ENCODE measurements at places on chromosomes 3 and 15.

GRCh38 chr3:31948280-31948679 lies 32.8 kb downstream of the OSBPL10 start:
- no peak for DNase-seq

DNA sequence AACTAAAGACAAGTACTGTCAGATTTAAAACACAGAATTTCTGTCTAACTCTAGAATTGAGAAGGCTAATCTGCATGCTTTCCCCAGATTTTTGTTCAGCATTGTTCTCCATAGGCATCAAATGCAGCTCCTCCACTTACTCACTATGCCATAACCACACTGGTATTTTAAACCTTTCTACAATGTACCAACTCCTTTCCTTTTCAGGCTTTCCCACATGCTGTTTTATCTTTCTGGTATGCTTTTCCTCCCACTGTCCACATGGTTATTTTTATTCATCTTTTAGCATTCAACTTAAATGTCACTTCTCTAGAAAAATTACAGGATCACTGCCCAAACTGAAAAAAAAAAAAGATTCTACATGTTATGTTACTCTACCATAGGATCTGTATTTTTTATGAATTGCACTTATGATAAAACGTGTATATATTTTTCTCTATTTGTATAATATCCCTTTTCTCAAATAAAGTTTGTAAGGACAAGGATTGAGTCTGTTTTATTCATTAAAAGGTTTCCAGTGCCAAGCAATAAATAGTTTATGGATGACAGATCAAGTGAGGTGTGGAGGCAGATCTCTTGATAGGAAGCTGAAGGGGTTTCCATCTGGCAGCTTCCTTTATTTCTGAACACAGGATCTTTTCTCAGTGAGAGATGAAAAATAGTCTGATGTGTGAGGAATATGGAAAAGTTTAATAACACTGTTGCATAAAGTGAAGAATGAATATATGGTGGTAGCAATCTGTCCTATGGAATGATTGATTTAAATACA lies 1064.5 kb downstream of the ZPLD1 start:
- no peak for DNase-seq

- no peak for DNase-seq
These were observed 58.0 kb downstream of the CHAC1 start for GRCh38 chr15:41011055-41011815.

- DNase-seq, result no peak
These were observed 118.8 kb downstream of the ARPP21 start for GRCh38 chr3:35757991-35758757.

DNA sequence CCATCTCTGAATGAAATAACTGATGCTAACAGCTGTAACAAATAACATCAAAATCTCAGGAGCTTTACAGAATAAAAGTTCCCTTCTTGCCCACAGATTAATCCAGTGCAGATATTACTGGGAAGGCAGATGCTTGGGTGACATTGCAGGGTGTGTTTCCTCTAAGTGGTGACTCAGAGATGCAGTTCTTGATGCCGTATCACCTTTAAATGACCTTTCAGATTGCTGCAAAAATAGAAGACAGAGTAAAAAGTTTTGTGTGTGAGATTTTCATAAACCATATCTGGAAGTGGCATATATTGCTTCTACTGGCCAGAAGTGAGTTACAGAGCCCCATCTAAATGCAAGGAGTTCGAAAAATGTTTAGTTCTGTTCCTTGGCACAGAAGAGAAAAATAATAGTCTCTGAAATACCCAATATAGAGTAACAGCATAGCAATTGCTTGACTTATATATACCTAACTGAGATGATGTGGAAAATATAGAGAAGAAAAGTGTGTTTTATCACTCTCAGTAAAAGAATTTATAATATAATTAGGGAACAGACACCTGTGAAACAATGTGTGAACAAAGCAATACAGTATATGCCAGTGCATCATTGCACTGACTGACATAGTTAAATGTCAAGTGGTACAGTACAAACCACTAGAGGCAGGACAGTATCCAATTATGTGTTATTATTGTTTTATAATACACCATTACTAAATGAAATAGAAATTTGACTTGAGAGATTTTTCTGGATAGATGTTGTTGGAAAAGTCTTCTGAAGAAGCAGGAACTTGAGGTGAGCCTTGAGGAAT lies 430.7 kb upstream of the CBLB start:
- no peak for DNase-seq

DNA sequence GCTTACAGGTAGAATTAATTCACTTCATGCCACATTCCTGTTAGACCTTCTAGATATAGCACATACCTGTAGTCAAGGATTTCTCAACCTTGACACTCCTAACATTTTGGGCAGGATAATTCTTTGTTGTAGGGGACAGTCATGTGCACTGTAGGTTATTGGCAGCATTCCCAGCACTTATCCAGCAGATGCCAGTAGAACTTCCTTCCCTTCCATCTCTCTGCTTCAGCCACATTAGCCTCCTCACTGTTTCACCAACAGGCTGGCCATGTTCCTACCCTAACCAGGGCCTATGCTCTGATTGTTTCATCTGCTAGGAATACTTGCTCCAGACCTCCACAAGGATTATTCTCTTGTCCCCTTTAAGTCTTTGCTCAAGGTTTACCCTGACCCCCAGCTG lies 68.0 kb upstream of the STAC start:
- DNase-seq, result no peak

DNA sequence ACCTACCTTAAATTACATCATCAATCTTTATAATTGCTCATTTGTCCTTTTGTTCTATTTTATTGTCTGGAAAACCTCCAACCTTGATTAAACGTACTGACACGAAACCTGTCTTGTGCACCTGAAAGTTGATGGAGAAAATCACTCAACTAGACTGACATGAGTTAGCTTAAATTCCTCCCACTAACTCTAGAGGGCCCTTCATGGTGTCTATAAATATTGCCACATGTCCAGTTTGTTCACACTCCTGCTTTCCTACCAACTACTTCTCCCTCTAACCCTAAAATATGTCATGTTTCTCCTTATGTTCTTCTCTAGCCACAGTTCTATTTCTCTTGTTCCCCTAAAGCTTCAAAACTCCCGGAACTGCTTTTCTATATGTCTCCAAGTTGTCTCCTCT lies 59.8 kb upstream of the SGO1 start:
- no peak for DNase-seq

- DNase-seq, result peak; percentile 12
These were observed 374.2 kb downstream of the PLCL2 start for GRCh38 chr3:17258823-17259436.

GRCh38 chr3:157170861-157171260 lies 10.9 kb upstream of the CCNL1 start:
- DNase-seq, result no peak
